ENCODE measurements at places on chromosomes 2 and 18. TPM values are rescaled to one million over a fixed set of nuclear protein-coding genes. Genes with fewer than 3 reads are reported as not detected.

DNA sequence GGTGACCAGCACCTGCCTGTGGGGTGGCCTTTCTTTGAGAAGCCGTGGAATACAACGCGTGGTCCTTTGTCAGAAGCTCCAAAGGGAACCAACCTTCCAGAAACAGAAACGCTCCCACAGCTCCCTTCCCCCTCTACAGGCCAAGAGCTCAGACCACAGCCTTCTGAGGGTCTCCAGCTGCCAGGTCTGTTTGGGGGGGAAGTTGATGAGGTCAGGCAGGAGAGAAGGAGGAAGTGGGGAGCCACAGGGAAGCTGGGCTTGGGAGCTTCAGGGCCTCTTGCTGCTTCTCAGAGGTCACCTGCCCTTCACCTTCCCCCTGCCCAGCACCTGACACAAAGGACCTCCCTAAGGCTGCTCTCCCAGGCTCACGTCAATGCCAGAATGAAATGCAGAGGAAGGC lies 287.7 kb upstream of the ID2 start:
- no peak for DNase-seq
- H3K4me1 ChIP-seq = no peaks in the 10 kb centered on the region
- no peak overlapping the region for H3K4me3 ChIP-seq
- H3K36me3 ChIP-seq = no peaks in the 10 kb centered on the region

- H3K27ac ChIP-seq = no peak overlapping the region
- H3K4me3 ChIP-seq = no peak overlapping the region
- no peaks in the 10 kb centered on the region for H3K4me1 ChIP-seq
- no peaks in the 10 kb centered on the region for H3K27me3 ChIP-seq
- no peak for DNase-seq
- H3K36me3 ChIP-seq = no peaks in the 10 kb centered on the region
These were observed 40.6 kb upstream of the SNED1 start for GRCh38 chr2:240957656-240958365.

- H3K27me3 ChIP-seq = no peaks in the 10 kb centered on the region
- no peak for DNase-seq
- no peak overlapping the region for H3K4me3 ChIP-seq
- no peaks in the 10 kb centered on the region for H3K4me1 ChIP-seq
These were observed 52.7 kb downstream of the FHOD3 start for GRCh38 chr18:36350251-36350651.

The SULT1C4 gene
- not detected for total RNA-seq

The NAT8 gene
- not detected for total RNA-seq

The TNFAIP6 gene
- total RNA-seq = not detected

The DUSP2 gene
- total RNA-seq = 25.1 TPM

The NDUFAF7 gene
- total RNA-seq = 42.2 TPM

All from Karpas-422 (cell line).